ENCODE measurements at places on chromosomes 3 and 15. TPM values are rescaled to one million over a fixed set of nuclear protein-coding genes. Genes with fewer than 3 reads are reported as not detected.
A peak's percentile ranks its signal among the peaks of the same experiment; 100 is the strongest.

Gene GPR27
- total RNA-seq: 2.0 TPM

Gene GASK1A
- total RNA-seq: not detected

Gene GHSR
- not detected for total RNA-seq

DNA sequence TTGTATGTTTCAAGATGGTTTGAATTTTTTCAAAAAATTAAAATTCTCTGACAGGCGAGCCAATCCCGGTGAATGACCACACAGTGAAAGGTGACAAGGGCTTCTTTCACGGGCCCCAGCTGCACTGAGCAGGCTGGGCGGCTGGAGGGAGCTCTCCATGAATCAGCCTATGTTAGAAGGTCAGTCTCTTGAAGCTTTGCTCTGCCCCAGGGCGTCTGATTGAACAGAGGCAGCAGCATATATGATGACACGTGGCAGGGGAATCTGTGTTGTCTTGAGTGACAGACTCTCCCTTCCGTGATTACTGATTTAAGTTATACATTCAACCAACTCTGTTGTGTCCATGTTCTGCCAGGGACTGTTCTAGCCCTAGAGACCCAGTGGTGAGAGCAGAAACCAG lies 51.5 kb downstream of the ISG20 start:
- H3K36me3 ChIP-seq: no peaks in the 10 kb centered on the region
- H3K27ac ChIP-seq: no peak overlapping the region
- H3K4me3 ChIP-seq: no peak overlapping the region
- no peaks in the 10 kb centered on the region for H3K4me1 ChIP-seq
- peaks cover 10% of the 10 kb centered on the region for H3K27me3 ChIP-seq

DNA sequence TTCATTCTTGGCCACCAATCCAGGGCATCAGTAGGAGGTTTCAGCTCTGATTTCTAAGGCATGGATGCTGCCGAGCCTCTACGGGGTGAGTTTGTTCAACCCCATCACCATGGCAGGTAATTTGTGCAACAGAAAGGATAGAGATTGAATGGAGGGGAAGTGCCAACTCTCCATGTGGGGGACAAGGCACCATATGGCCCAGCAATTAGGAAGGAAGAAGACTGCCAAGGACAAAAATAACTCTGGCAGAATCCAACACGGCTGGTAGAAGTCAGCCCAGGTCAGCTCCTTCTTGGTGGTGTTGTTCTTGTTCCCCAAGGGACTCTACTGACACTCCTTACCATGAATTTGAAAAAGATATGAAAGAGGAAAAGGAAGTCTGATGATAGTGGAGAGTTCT lies 503.9 kb downstream of the MAGI1 start:
- no peak for DNase-seq
- no peak overlapping the region for H3K27ac ChIP-seq
- H3K36me3 ChIP-seq: no peaks in the 10 kb centered on the region
- no peaks in the 10 kb centered on the region for H3K27me3 ChIP-seq

DNA sequence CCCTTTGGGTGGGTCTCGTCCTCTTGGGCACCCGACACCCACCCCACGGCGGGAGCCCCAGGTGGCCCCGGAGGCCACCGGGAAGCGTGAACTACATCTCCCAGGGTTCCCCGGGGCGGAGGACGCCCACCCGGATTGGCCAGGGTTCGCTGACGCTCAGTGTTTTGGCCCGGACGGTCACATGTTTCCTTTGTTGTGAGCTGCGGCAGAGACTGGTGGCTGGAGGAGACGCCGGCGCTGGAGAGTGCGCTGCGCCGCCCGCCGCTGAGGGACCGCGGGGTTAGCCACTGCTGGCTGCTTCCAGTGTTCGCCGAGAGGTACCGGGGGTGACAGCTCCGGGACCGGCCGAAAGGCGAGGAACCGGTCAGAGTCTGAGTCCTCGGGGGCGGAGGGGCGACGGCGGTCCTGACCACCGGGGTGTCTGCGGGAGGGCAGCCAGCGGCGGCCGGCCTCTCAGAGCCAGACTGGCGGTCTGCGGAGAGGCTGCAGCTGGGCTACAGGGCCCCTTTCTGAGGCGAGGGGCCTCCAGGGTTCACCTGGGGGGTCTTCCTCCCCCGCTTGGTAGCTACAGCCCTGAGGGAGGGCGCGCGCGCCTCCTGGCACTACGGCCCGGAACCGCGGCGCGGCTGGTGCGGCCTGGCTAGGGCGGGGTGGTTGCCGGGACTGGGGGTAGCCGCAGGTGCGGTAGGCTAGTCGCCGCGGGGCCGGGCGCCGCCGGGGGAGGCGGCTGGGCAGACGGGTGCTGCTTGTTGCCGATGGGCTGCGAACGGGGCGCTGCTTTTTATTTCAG lies at the start of gene KLHL24:
Gene KLHL24 (plus strand): TSS at position 193 of the 790 bp plus-strand sequence. CDS start 14,734 bp downstream, outside the sequence.
- no peaks in the 10 kb centered on the region for H3K36me3 ChIP-seq
- peak within 1 kb of the TSS; percentile 93 for H3K27ac ChIP-seq
- peak within 1 kb of the TSS; percentile 88 for H3K4me3 ChIP-seq
- DNase-seq: peak; percentile 84
- H3K27me3 ChIP-seq: no peaks in the 10 kb centered on the region

GRCh38 chr3:185716436-185717108 lies 108.3 kb downstream of the IGF2BP2 start:
- H3K36me3 ChIP-seq: no peaks in the 10 kb centered on the region
- H3K4me3 ChIP-seq: no peak overlapping the region
- peaks cover 37% of the 10 kb centered on the region for H3K4me1 ChIP-seq
- H3K27ac ChIP-seq: peak overlapping the region; percentile 53

DNA sequence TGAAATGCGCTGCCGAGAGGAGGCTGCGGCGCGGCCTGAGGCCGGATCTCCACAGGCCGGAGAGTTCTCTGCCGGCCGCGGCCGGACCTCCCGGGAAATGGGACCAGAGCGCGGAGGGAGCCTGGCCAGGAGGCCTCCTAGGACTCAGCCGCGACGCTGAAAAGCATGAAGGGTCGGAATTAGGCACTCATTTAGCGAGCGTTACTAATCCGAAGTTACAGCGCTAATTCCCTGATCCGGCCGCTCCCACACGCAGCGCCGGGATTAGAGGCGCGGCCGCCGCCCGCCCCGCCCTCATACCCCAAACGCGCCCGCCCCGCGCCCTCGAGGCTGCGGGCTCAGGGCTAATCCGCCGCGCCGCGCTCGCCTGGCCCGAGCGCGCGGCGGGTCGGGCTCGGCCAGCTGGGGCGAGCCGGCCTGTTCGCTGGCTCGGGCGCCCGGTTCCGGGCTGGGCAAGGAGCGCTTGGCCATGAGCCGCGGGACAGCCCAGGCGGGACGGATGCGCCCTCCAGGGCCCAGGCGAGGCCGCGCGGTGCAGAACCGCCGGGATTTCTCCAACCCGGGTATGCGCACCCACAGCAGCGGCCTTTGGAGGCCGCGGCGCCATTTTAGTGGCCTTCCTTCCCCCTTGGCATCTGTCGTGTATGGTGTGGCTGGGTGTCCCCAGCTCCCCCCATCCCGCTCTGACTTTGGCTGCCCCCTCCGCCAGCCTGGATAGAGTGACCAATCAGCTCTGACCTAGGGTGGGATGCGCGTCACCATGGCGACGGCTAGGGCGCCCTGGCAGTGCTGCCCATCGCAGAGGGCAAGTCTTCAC lies 36.8 kb upstream of the POLG start:
- peak overlapping the region; percentile 33 for H3K4me3 ChIP-seq
- H3K27me3 ChIP-seq: peaks cover 89% of the 10 kb centered on the region
- H3K4me1 ChIP-seq: no peaks in the 10 kb centered on the region
- H3K27ac ChIP-seq: no peak overlapping the region
- no peak for DNase-seq

DNA sequence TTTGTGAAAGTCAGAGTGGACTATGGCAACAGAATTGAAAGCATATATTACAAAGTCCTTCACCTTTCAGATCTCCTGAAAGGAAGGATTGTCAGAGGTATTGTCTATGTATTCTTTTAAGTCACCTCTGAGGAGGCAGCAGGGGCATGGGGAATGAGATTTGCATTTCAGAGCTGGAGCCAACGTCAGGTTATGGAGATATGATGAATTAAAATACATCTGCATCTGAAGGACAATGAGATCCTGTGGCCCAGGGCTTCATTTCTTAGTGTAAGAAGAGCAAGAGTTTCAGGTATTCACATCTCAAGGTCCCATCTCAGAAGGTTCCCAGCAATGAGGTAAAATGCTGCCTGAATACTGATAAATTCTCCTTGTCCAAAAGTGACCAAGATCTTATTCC lies 695.8 kb downstream of the TUSC7 start:
- DNase-seq: no peak
- no peaks in the 10 kb centered on the region for H3K4me1 ChIP-seq
- no peaks in the 10 kb centered on the region for H3K36me3 ChIP-seq
- H3K4me3 ChIP-seq: no peak overlapping the region
- H3K27ac ChIP-seq: no peak overlapping the region

GRCh38 chr3:52341123-52341522 lies 25.0 kb downstream of the DNAH1 start:
- H3K4me3 ChIP-seq: no peak overlapping the region
- H3K27me3 ChIP-seq: no peaks in the 10 kb centered on the region
- no peaks in the 10 kb centered on the region for H3K36me3 ChIP-seq
- no peaks in the 10 kb centered on the region for H3K4me1 ChIP-seq
- H3K27ac ChIP-seq: no peak overlapping the region

GRCh38 chr3:53140847-53141845 lies 10.9 kb upstream of the RFT1 start:
- no peaks in the 10 kb centered on the region for H3K36me3 ChIP-seq
- H3K4me3 ChIP-seq: no peak overlapping the region
- no peaks in the 10 kb centered on the region for H3K27me3 ChIP-seq

DNA sequence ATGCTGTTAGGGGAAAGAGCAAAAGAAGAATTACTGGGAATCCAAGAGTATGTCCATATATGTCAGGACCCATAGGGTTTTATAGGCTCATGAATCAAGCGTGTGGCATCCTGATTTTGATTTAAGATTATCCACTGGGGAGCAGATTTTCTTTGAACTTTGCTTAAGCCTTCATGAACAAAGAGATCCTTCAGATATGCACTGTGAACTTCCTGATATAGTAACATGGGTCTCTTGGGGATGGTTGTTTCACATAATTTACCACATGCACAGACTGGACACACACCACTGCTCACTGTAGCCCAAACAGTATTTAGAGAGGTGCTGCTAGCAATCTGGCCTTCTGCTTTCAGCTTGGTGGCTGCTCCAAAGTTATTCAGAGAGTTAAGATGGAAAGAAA lies 200.9 kb upstream of the ZPLD1 start:
- DNase-seq: no peak
- peaks cover 2% of the 10 kb centered on the region for H3K27me3 ChIP-seq
- no peak overlapping the region for H3K27ac ChIP-seq
- H3K36me3 ChIP-seq: no peaks in the 10 kb centered on the region
- H3K4me1 ChIP-seq: no peaks in the 10 kb centered on the region

GRCh38 chr3:143476965-143477640 lies 357.5 kb downstream of the CHST2 start:
- H3K36me3 ChIP-seq: no peaks in the 10 kb centered on the region
- no peaks in the 10 kb centered on the region for H3K27me3 ChIP-seq
- no peak overlapping the region for H3K27ac ChIP-seq
- no peak for DNase-seq
- no peak overlapping the region for H3K4me3 ChIP-seq

DNA sequence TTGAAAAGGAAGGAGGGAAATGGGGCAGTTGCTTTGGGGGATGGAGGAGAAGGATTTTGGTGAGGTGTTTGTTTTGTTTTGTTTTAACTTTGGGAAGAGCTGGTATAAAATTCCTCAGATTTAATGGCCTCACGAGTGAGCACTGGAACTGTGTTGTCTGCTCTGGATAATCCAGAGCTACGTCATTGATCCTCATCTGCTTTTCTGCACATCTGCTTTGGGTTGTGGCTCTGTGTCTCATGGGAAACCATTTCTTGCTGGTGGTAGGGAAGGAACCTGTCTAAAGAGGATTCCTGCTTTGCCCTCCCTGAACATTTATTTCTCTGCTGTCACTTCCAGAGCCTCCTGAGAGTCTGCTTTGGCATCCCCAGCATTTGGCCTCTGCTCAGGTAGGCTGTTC lies 3.1 kb downstream of the SNRK start:
- DNase-seq: no peak
- H3K36me3 ChIP-seq: no peaks in the 10 kb centered on the region
- no peak overlapping the region for H3K4me3 ChIP-seq

DNA sequence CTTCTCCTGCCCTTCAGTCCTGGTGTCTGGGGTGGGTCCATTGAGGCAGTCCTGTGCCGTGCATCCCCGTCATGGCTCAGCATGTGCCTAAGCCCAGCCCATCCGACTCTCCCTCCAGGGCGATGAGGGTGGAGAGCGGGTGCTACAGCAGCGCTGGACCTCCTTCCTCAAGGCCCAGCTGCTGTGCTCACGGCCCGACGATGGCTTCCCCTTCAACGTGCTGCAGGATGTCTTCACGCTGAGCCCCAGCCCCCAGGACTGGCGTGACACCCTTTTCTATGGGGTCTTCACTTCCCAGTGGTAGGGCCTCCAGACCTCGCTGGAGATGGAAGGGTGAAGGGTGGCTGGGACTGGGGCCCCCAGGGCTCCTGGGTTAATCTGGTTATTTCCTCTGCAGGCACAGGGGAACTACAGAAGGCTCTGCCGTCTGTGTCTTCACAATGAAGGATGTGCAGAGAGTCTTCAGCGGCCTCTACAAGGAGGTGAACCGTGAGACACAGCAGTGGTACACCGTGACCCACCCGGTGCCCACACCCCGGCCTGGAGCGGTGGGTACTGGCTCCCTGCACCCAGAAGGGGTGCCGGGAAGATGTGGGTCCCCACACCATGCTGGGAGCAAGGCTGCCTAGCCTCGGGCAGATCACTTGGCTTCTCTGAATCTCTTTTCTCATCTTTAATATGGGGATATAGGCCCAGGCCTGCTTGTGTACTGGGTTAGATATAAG lies 10.1 kb downstream of the CIB1 start:
- DNase-seq: no peak
- H3K4me1 ChIP-seq: no peaks in the 10 kb centered on the region
- H3K27me3 ChIP-seq: no peaks in the 10 kb centered on the region
- H3K27ac ChIP-seq: no peak overlapping the region
- no peak overlapping the region for H3K4me3 ChIP-seq
- H3K36me3 ChIP-seq: peaks cover 6% of the 10 kb centered on the region

DNA sequence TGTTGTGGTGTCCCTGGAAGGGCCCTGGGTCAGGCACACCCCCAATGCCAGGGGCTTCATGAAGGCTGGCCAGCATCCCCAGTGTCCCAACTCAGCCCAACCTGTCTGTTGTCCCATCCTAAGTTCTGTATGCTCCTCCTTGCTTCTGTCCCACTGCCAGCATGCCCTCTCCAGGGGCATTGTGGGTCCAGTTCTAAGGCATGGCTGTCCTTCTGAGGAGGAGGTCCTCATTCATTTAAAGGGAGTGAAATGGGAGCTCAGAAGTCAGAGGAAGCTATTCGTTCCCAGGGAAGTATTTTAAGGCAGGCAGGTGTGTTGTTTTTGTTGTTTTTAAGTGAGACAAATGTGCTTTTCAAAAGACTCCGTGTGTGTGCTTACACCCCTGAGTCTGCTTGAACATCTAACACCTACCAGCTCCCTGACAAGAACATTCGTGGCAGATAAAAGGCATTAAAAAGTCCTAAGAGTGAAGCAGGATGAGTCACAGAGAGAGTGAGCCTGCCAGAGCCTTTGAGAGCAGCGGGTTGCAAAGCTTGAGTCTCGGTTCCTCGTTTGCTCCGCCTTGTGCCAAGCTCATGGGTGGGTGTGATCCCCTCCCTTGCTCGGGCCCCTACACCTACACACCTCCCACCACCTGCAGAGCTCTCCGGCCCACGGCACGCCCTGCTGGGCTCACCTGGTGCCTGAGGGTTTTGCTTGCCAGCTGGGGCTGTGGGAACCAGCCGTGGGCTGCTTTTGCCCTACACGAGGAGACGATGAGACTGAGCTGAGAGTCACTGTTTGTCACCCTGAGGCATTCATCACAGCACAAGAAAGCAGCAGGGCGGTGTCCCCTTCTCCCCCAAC lies 183.4 kb upstream of the TOPAZ1 start:
- H3K4me1 ChIP-seq: peaks cover 7% of the 10 kb centered on the region
- H3K27me3 ChIP-seq: peaks cover 6% of the 10 kb centered on the region
- no peak overlapping the region for H3K4me3 ChIP-seq
